ENCODE measurements at places on chromosomes 2 and 18. TPM values are rescaled to one million over a fixed set of nuclear protein-coding genes. Genes with fewer than 3 reads are reported as not detected.

RAB17 gene
- total RNA-seq: 0.29 TPM

NETO1 gene
- not detected for total RNA-seq

OSR1 gene
- total RNA-seq: 9.3 TPM

TMEM247 gene
- not detected for total RNA-seq

AMMECR1L gene
- total RNA-seq: 16.3 TPM

CABYR gene
- 18.9 TPM for total RNA-seq

TUBA3E gene
- total RNA-seq: 4.6 TPM

DPP10 gene
- total RNA-seq: not detected

MYOM1 gene
- 0.41 TPM for total RNA-seq

EMILIN2 gene
- 12.8 TPM for total RNA-seq

CELF4 gene
- not detected for total RNA-seq

HJURP gene
- 59.1 TPM for total RNA-seq

CAPN13 gene
- not detected for total RNA-seq

LOXHD1 gene
- total RNA-seq: not detected

CFAP221 gene
- 0.38 TPM for total RNA-seq

ITPRIPL1 gene
- total RNA-seq: not detected

COX7A2L gene
- 154 TPM for total RNA-seq

LYPD6B gene
- 0.10 TPM for total RNA-seq

DLX1 gene
- total RNA-seq: 2.8 TPM

KRTCAP3 gene
- total RNA-seq: 0.62 TPM

NAT8 gene
- total RNA-seq: not detected

POMC gene
- not detected for total RNA-seq

OTOS gene
- not detected for total RNA-seq

GALNT14 gene
- total RNA-seq: 44.6 TPM

ATG9A gene
- 47.5 TPM for total RNA-seq

KLHL41 gene
- total RNA-seq: 0.13 TPM

MSGN1 gene
- total RNA-seq: not detected

TMEM237 gene
- 21.3 TPM for total RNA-seq

SOX11 gene
- not detected for total RNA-seq

MEP1B gene
- 0.10 TPM for total RNA-seq

OTOF gene
- 0.13 TPM for total RNA-seq

ANKRD30B gene
- not detected for total RNA-seq

CPLX4 gene
- total RNA-seq: not detected
